Gastrocnemius medialis (tissue), 4 donors: ENCODE measurements at places on chromosomes 2 and 18. TPM values are rescaled to one million over a fixed set of nuclear protein-coding genes. Genes with fewer than 3 reads are reported as not detected.
A peak's percentile ranks its signal among the peaks of the same experiment; 100 is the strongest.

The GTF2A1L gene
- not detected for total RNA-seq

The KIF5C gene
- total RNA-seq = 0.51 TPM

The SCG2 gene
- not detected for total RNA-seq

The SCYGR4 gene
- not detected for total RNA-seq

The B3GNT7 gene
- total RNA-seq = 0.49 TPM

The PIKFYVE gene
- total RNA-seq = 21.8 TPM

The GRHL1 gene
- total RNA-seq = 1.0 TPM

The ANKRD12 gene
- 26.9 TPM for total RNA-seq

DNA sequence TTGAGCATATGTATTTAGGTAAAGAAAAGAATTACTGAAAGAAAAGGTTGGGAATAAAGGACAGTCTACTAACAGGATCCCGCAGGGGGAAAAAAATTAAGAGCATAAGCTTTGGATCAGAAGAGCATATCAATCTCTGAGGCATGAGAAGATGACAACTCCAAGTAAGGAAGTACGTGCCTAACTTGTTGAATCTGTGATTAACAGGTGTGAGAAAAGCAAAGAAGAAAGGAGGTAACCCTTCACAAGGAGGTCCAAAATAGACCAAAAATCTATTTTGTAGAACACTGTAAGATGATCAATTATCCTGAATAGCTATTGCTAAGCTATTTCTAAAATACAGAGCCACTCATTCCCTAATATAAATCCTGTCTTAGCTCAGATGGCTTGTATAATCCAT, 32.8 kb downstream of the TRIP12 start:
- H3K4me1 ChIP-seq = peaks cover 52% of the 10 kb centered on the region
- H3K27me3 ChIP-seq = no peaks in the 10 kb centered on the region
- no peak overlapping the region for H3K27ac ChIP-seq
- no peak for DNase-seq

DNA sequence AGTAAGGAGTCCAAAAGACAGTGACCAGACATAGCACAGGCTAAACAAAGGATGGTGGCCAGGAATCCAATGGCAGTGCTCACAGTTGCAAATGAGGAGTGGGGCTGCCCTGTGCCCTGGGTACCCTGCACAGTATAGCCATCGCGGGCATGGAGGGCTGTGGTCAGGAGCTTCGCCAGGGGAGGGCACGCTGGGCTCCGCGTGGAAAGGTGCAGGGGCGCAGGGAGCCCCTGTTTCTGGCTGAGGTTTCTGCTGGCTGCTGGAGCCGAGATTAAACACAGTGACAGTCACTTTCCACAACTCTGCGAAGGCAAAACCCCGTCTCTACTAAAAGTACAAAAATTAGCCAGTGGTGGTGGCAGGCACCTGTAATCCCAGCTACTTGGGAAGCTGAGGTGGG, 194.7 kb downstream of the GALR1 start:
- H3K4me3 ChIP-seq = no peak overlapping the region
- H3K4me1 ChIP-seq = no peaks in the 10 kb centered on the region
- no peak for DNase-seq
- H3K27me3 ChIP-seq = no peaks in the 10 kb centered on the region
- H3K27ac ChIP-seq = no peak overlapping the region
- H3K36me3 ChIP-seq = no peaks in the 10 kb centered on the region

DNA sequence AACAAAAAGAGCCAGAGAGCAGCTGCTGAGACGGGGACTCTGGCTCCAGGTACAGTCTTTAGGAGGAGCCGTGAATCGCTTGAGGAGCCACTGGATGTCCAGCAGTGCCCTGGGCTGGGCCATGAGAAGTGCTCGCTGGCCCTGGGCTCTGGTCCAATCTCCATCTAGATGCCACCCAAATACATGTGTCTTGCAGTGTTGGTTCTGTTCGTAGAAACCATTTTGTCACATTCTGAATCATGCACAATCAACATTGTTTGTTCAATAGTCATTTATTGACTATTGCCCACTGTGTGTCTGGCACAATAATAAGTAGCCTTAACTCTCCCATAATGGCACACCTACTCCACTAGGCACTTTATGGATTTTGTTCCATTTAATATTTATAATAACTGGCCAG, 26.1 kb downstream of the TYMS start:
- peaks cover 13% of the 10 kb centered on the region for H3K36me3 ChIP-seq
- H3K27me3 ChIP-seq = no peaks in the 10 kb centered on the region
- H3K4me3 ChIP-seq = no peak overlapping the region
- no peaks in the 10 kb centered on the region for H3K4me1 ChIP-seq
- no peak overlapping the region for H3K27ac ChIP-seq

GRCh38 chr2:222946700-222947287, 86.0 kb downstream of the ACSL3 start:
- H3K27me3 ChIP-seq = no peaks in the 10 kb centered on the region
- no peak overlapping the region for H3K27ac ChIP-seq
- H3K36me3 ChIP-seq = peaks cover 6% of the 10 kb centered on the region

DNA sequence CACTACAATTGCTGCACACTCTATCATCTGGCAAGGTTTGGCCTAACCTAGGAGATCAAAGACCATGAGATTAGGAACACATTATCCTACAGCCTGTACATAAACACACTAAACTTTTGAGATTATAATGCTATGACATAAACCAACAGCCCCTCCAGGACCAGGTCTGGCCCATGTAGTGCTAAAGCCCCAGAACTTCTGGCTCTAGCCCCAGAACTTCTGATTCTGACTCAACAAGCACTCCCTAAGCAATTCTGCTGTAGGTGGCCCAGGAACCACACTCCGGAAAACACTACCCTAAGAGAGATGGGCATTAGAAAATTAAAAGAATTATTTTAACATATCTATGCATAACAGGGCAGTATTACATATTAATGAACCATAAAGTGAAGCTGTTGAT, 369.5 kb upstream of the LYPD1 start:
- H3K27ac ChIP-seq = no peak overlapping the region
- DNase-seq = no peak
- no peaks in the 10 kb centered on the region for H3K27me3 ChIP-seq

GRCh38 chr18:76970770-76971559, 148.6 kb downstream of the ZNF236 start:
- no peak overlapping the region for H3K4me3 ChIP-seq
- no peak for DNase-seq
- H3K36me3 ChIP-seq = peaks cover 14% of the 10 kb centered on the region
- H3K27me3 ChIP-seq = no peaks in the 10 kb centered on the region
- no peaks in the 10 kb centered on the region for H3K4me1 ChIP-seq
- no peak overlapping the region for H3K27ac ChIP-seq

GRCh38 chr2:71226096-71226964, 573 bp downstream of the PAIP2B start:
- peak overlapping the region; percentile 93 for H3K4me3 ChIP-seq
- H3K27me3 ChIP-seq = no peaks in the 10 kb centered on the region
- peaks cover 19% of the 10 kb centered on the region for H3K4me1 ChIP-seq
- H3K36me3 ChIP-seq = no peaks in the 10 kb centered on the region
- DNase-seq = peak; percentile 20

DNA sequence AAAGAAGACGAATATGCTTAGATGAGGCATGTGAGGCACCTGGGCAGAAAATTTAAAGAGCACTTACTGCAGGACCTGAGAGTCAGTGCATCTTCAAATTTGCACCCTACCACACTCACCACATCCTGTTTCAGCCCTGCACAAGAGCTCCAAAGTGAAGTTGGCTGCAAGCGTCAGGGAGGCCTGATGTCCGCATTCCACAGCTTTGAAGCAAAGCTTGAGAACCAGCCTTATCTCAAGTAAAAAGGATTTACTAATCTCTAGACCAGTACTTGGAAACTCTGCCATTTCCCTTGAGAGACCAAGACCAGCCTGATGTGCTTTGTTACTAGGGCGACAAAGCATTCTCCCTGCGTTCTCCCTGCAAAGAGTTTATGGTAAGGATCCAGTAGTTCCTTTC, 3.4 kb upstream of the ASNSD1 start:
- H3K36me3 ChIP-seq = no peaks in the 10 kb centered on the region
- no peaks in the 10 kb centered on the region for H3K27me3 ChIP-seq
- peaks cover 12% of the 10 kb centered on the region for H3K4me1 ChIP-seq

- H3K4me3 ChIP-seq = peak overlapping the region; percentile 59
- peaks cover 34% of the 10 kb centered on the region for H3K4me1 ChIP-seq
- no peaks in the 10 kb centered on the region for H3K27me3 ChIP-seq
- peak overlapping the region; percentile 91 for H3K27ac ChIP-seq
- DNase-seq = no peak
- no peaks in the 10 kb centered on the region for H3K36me3 ChIP-seq
These were observed 136.0 kb downstream of the INSIG2 start for GRCh38 chr2:118223992-118224894.

GRCh38 chr18:28036488-28036887, 140.4 kb downstream of the CDH2 start:
- H3K36me3 ChIP-seq = no peaks in the 10 kb centered on the region
- no peaks in the 10 kb centered on the region for H3K4me1 ChIP-seq
- no peaks in the 10 kb centered on the region for H3K27me3 ChIP-seq
- no peak overlapping the region for H3K27ac ChIP-seq
- DNase-seq = no peak

GRCh38 chr2:113211226-113212105, 37.7 kb downstream of the PSD4 start:
- H3K4me1 ChIP-seq = peaks cover 6% of the 10 kb centered on the region
- H3K36me3 ChIP-seq = no peaks in the 10 kb centered on the region
- H3K4me3 ChIP-seq = no peak overlapping the region
- no peak for DNase-seq

DNA sequence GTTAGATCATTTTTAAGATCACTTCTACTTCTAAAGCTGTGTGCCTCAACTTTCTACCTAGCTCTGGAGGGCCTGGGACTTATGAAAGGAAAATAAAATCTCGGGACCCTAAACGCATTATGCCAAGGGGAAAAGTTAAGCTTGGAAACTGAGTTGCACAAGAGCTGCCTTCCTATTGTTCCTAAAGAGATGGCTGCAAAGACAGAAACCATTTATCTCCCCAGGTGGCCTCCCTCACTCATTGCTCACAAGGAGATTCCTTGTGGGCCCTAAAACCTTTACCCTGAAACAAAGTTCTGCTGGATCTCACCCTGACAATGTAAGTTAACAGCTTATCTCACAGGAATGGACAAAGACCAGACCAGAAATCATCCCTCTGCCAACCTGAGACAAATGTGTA, 26.8 kb downstream of the TUBB6 start:
- no peaks in the 10 kb centered on the region for H3K27me3 ChIP-seq
- H3K4me1 ChIP-seq = peaks cover 31% of the 10 kb centered on the region
- DNase-seq = no peak
- no peaks in the 10 kb centered on the region for H3K36me3 ChIP-seq
- H3K27ac ChIP-seq = no peak overlapping the region
- H3K4me3 ChIP-seq = no peak overlapping the region

DNA sequence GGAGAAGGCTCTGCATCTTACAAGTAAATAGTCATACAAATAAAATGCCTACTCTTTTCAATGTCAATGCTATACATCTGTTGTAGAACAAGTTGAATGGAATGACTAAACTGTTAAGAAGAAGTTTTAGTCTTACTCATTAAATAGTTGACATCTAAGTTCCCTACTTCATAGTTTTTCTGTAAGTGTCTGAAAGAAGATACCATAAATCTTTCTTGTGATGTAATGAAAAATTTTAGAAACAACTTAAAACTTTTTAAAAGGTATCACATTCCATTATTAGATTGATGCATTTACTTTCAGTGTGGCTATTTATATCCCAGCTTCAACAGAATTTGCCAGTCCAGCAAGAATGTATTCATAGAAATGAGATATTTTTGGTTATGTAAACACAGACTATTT, 185.2 kb upstream of the EPC2 start:
- H3K27ac ChIP-seq = no peak overlapping the region
- H3K36me3 ChIP-seq = no peaks in the 10 kb centered on the region
- peaks cover 8% of the 10 kb centered on the region for H3K4me1 ChIP-seq
- no peaks in the 10 kb centered on the region for H3K27me3 ChIP-seq
- no peak for DNase-seq

- no peak overlapping the region for H3K27ac ChIP-seq
- H3K4me3 ChIP-seq = no peak overlapping the region
- no peaks in the 10 kb centered on the region for H3K36me3 ChIP-seq
- no peaks in the 10 kb centered on the region for H3K27me3 ChIP-seq
- DNase-seq = no peak
- no peaks in the 10 kb centered on the region for H3K4me1 ChIP-seq
These were observed 376.2 kb upstream of the RND3 start for GRCh38 chr2:150863691-150864090.

DNA sequence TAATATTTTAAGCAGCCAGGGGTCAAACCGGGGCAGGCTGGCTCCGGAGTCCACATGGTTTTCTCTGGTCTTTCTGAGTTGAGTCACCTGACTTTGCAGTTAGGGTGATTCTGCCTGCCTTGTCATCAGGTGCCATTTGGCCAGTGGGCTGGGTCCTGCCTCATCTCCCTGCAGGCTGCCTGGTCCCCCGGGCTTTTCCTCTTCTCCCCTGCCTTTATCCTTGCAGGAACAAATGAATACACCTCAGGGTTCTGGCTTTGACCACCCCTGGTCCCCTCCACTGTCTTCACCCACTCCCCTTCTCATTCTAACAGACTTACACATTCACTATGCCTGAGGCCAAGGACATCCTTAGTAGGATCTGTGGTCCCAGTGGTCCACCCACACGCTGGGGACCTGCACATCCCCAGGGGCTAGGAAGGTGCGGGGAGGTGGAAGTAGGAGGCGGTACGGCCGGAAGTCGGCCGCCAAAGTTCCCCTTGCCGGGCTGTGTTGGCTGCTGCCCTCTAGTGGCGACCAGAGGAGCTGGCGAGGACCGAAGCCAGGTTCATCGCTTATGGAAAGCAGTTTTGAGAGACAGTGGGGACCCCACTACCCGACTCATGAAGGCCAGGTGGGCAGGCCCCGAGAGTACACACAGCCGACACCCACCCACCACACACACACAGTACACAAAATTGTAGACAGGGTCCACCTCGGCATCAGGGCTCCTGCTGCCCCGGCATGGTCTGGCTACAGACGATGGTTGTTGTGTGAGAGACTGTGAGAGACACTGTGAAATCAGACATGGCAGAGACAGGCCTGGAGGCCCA, 6.3 kb upstream of the TEX261 start:
- H3K27me3 ChIP-seq = no peaks in the 10 kb centered on the region
- no peak overlapping the region for H3K27ac ChIP-seq
- H3K4me1 ChIP-seq = no peaks in the 10 kb centered on the region
- peak; percentile 29 for DNase-seq
- peak overlapping the region; percentile 37 for H3K4me3 ChIP-seq

- DNase-seq = no peak
- H3K4me1 ChIP-seq = no peaks in the 10 kb centered on the region
- no peak overlapping the region for H3K27ac ChIP-seq
- H3K36me3 ChIP-seq = no peaks in the 10 kb centered on the region
These were observed 240.5 kb downstream of the MREG start for GRCh38 chr2:215772634-215773563.

DNA sequence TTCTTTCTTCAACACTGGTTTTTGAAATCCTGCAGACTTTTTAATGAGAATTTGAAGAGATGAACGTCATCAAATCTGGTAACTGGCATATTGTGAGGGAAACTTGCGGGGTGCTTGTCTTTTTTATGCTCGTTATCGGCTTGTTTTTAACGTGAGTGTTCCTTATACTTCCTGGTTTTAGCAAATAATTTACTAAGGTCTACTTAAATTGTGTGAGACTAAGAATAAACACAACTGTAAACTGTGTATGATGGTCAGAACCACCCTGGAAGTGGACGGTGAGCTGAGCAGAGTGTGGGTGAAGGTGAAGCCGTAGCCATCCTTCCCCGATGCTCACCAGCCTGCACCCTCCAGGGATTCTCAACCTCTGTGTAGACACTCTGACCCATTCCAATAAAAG, 82.3 kb upstream of the CDC42EP3 start:
- no peaks in the 10 kb centered on the region for H3K36me3 ChIP-seq
- H3K4me1 ChIP-seq = no peaks in the 10 kb centered on the region
- H3K27ac ChIP-seq = no peak overlapping the region
- no peak overlapping the region for H3K4me3 ChIP-seq

- no peak for DNase-seq
- no peaks in the 10 kb centered on the region for H3K27me3 ChIP-seq
- no peak overlapping the region for H3K4me3 ChIP-seq
- no peaks in the 10 kb centered on the region for H3K36me3 ChIP-seq
- no peaks in the 10 kb centered on the region for H3K4me1 ChIP-seq
These were observed 33.1 kb downstream of the ARL4C start for GRCh38 chr2:234463626-234464290.
